ENCODE measurements at places on chromosomes 12 and 14.

- no peak for DNase-seq
Observed at GRCh38 chr14:90034156-90034555, 27.6 kb upstream of the KCNK13 start.

GRCh38 chr14:61625165-61625564 lies 70.1 kb upstream of the HIF1A start:
- DNase-seq = no peak

- no peak for DNase-seq
Observed at GRCh38 chr12:1763153-1763552, 57.2 kb upstream of the LRTM2 start.

GRCh38 chr12:29207120-29207519 lies 58.0 kb downstream of the FAR2 start:
- no peak for DNase-seq

GRCh38 chr14:91681893-91682563 lies 49.9 kb downstream of the CATSPERB start:
- DNase-seq = no peak
